ENCODE measurements at places on chromosomes 7 and 10.

DNA sequence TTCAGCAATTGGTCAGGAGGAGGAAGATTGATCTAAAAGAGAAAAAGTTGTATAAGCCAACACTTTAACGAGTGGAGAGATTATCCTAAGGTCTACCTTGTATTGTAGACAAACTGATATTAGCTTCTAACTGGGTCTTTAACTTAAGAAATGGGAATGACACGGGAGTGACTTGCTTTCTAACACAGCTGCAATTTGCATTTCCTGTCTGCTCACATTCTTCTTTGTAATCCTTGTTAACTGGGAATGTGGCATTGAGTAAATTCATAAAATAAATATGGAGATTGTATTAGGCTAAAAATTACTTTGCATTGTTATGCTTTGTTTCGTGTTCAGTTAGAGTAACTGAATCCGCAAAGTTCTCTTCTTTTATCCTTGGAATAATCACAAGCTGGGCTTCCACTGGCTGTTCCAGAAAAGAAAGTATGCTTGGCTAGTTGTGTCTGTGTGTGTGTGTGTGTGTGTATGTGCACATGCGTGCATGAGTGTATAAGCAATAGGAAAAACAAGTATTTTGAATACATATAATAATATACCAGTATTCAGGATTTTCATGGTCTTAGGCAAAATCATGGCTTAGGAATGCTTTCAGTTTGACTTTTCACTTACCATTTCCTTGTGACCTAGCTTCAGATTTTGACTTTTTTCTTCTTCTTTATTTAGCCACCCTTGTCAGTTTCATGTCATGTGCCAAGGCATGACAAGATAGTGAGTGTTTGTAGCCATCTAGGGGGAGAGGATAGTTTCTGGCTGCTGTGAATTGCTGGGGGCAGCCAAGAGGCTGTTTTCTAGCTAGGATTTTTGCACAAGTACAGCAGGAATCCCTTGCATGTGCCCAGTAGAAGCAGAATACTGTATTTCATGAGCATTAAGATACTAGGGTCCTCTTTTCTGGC, 54.5 kb upstream of the FZD8 start:
- no peak for DNase-seq

DNA sequence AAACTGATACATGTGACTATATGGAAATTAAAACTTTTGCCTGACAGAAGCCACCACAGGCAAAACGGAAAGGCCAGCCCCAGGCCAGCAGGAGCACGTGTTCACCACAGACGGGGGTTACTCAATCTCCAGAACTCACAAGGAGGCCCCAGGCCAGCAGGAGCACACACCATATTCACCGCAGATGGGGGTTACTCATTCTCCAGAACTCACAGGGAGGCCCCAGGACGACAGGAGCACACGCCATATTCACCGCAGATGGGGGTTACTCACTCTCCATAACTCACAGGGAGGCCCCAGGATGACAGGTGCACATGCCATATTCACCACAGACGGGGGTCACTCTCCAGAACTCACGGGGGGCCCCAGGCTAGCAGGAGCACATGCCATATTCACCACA, 61.5 kb downstream of the NKX6-2 start:
- DNase-seq = no peak

- DNase-seq = no peak
Observed at GRCh38 chr7:28533267-28533666, 120.9 kb downstream of the CREB5 start.

- DNase-seq = no peak
Observed at GRCh38 chr7:1234881-1235500, 2.3 kb downstream of the UNCX start.

DNA sequence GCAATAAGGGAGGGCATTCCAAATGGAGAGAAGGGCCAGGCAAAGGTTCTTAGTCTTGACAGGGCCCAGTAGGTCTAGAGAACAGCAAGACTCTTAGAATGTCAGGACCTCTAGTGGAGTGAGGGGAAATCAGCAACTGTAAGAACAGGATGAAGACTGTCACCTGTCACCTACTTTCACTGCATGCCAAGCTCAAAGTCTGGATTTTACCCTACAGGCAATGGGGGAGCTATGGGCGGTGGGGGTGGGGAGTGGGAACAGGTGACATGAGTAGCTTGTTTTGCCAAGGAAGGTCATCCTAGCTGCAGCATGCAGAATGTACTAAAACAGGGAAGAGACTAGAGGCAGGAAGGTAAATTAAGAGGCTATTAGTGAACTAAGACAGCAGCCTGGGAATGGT, 18.3 kb downstream of the GOT1 start:
- DNase-seq = no peak

DNA sequence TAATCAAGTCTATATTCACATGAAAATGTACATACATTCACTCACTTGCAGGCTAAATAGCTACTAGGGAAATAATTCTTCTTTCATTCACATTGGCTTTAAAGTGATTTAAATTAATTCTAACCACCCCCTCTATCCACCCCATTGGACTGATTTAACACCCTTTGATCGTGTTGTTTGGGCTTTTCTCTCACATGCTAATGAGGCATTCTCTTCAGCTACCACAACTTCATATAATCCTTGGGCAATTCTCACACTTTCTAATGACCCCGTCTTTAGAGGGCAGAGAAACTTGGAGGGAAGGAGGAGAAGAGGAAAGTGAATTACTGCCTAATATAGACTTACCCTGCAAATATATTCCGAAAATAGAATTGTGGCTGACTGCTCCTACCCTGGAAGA, 24.6 kb downstream of the GRM3 start:
- no peak for DNase-seq

DNA sequence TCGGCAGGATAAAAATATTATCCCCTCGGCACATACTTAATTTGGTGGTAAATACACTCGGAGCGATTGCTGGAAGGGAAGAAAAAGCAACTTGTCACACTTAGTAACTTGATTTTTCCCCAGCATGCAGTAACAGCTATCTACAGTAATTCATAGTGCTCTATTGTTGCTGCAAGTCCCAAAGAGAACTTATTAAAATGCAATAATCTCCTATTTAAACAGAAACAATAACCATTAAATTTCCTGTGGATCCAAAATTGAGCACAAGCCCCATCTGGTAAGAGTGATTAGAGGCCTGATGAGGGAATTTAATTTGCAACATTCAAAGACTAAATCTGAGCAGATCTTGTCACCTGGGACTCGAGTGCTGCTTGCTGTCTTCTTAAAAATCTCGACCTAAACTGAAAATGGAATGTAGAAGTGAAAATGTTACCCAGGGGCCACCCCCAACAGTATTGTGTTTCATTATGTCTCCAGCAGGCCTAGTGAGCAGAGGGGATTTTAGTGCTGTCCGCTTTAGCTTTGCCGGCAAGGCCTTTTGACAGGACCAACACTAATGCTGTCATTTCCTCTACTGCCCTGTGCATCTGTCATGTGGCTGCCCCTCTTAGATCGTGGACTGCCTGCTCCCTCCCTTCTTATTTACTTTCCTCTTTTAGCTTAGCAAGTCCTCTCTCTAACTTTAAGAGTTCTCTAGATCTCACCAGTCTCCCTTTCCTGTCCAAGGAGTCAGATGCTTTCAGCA, 639.7 kb downstream of the AUTS2 start:
- DNase-seq = no peak

- no peak for DNase-seq
Observed at GRCh38 chr7:82375129-82375528, 68.4 kb downstream of the CACNA2D1 start.

Measured in cortex of kidney (tissue), 1 donor.